ENCODE measurements at places on chromosomes 2 and 18.

GRCh38 chr2:162123806-162124758, 28.0 kb downstream of the GCG start:
- no peak for DNase-seq

GRCh38 chr2:199441759-199442158, 16.0 kb downstream of the SATB2 start:
- no peak for DNase-seq

DNA sequence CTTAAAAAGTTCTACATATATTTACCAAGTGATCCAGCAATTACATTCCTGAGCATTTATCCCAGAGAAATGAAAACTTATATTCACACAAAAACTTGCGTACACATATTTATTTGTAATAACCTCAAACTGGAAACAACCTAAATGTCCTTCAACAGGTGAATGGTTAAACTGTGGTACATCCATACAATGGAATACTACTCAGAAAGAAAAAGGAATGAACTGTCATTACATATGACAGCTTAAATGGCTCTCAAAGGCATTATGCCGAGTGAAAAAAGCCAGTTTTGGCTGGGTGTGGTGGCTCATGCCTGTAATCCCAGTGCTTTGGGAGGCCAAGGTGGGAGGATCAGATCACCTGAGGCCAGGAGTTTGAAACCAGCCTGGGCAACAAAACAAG, 79.1 kb upstream of the DYNC1I2 start:
- DNase-seq: no peak

DNA sequence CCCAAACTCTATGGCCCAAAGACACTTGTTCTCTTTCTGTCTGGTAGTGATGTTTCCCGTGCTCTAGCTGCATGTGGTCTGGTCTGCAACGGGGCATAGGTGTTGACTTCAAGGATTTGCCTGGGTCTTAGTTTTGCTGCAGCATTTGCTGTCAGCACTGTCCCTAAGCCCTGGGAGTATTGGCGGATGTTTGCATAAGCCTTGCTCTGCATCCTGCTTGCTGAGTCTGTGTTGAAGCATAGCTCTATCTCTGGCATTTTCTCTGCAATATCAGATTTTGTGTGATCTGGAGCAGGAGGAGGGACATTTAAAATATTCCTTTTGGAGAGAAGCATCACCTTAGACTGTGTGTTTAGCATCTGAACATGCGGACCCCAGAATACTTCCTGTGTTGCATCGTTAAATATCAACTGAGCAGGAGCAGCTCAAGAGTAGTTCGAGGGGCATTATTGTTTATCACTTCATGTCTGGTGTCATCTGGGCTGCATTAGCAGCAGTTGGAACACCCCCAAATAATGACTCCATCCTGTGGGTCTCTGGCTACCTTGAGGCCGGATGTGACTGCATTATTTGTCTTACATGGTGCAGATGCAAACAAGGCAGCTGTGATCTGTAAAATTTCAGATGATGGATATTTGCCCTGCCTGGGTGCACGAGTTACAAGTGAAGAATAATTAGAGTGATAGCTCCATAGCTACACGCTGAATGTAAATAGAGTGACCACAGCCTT, 231.7 kb downstream of the TRIB2 start:
- no peak for DNase-seq

DNA sequence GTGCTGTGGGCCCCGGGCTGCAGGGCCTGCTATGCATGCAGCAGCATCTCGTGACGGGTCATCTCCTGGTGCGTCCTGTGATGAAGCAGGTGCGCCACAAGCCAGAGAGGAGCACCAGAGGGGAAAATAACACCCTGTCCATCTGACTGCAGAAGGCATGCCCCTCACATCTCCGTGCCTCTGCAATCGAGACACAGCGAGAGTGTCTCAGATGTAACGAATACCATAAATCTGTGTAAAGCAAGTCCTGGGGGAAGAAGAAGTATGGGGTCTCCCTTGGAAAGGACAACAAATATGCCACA, 137.5 kb downstream of the PTGR3 start:
- DNase-seq: no peak

- no peak for DNase-seq
These were observed 1.3 kb downstream of the SDC1 start for GRCh38 chr2:20223407-20224163.

- DNase-seq: no peak
These were observed 52.7 kb upstream of the CRIM1 start for GRCh38 chr2:36302911-36303310.

DNA sequence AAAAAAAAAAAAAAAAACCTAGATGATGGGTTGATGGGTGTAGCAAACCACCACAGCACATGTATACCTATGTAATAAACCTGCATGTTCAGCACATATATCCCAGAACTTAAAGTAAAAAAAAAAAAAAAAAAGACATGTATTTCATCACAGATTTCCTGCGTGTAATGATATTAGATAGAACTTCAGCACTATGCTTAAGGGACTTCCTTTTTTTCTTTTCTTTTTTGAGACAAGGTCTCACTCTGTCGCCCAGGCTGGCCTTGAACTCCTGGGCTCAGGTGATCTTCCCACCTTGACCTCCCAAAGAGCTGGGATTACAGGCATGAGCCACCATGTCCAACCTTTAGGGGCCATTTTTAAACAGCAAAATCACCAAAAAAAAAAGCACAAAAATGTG, 42.0 kb downstream of the NEURL3 start:
- no peak for DNase-seq

- DNase-seq: no peak
These were observed 53.1 kb downstream of the OLA1 start for GRCh38 chr2:174195253-174195652.

- DNase-seq: no peak
These were observed 68.2 kb upstream of the MC2R start for GRCh38 chr18:13983506-13983905.

DNA sequence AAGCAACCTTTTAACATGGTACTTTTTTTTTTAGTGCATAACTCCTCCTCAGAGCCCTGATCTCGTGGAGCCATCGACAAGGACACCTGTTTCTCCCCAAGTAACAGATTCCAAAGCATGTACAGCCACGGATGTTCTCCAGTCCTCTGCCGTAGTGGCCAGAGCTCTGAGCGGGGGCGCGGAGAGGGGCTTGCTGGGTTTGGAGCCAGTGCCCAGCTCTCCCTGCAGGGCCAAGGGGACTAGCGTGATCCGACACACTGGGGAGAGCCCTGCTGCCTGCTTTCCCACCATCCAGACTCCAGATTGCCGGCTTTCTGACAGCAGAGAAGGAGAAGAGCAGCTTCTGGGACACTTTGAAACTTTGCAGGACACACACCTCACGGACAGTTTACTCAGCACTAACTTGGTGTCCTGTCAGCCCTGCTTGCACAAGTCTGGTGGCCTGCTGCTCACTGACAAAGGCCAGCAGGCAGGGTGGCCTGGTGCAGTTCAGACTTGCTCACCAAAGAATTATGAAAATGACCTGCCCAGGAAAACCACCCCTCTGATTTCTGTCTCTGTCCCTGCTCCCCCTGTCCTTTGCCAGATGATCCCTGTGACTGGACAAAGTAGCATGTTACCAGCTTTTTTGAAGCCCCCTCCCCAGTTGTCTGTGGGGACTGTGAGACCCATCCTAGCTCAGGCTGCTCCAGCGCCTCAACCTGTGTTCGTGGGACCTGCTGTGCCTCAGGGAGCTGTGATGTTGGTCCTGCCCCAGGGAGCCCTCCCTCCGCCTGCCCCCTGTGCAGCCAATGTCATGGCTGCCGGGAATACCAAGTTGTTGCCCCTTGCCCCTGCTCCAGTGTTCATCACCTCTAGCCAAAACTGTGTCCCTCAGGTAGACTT, 4.5 kb downstream of the KLF11 start:
- no peak for DNase-seq

DNA sequence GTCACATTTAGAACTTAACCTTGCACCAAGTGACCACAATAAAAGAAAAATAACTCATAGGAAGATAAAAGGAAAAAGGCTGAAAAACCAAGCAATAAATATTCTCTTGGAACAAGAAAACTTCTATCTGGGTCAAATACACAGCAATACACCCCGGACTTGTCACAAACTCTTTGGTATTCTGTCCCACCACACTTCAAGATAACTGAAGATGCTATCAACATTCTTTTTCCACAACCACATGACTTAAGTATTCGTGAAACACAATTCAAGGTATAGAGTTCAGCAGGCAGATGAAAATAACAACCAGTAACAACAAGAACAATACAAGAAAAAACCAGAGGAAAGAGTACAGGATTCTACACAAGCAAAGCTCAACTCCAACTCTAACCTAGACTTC, 18.0 kb downstream of the MBD2 start:
- DNase-seq: no peak

DNA sequence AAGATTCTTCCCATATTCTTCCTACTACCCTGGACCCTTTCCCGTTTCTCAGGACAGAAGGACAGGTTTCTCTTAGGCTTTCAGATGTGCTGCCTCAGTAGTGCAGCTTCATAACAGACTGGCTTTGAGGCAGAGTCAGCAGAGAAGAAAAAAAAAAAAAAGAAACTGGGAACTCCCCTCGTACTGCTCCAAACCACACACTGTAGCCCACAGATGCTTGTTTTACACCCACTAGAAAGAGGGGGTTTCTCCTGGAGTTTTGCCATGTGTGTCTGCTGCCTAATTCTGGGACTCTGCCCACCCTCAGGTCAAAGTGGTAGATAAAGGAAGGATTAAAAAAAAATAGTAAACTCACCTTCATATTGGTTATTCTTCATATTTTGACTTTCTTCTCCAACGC, 95.9 kb downstream of the NCOA1 start:
- no peak for DNase-seq

DNA sequence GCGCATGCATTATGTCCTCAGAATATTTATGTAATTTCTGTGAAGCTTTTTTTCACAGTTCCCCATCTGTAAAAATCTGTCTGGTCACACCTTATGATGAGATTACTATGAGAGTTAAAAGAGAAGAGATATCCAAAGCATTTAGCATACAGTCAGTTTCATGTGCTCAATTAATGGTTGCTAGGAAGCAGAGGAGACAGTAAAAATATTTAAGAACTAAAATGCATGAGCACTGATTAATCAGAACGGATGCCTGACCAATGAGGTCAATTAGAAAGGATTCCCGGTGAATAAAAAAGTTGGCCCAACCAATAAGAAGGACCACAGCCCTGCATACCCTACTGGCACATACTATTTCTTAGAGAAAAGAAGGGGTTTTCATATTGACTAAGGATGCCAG, 12.0 kb upstream of the CRIM1 start:
- DNase-seq: no peak

DNA sequence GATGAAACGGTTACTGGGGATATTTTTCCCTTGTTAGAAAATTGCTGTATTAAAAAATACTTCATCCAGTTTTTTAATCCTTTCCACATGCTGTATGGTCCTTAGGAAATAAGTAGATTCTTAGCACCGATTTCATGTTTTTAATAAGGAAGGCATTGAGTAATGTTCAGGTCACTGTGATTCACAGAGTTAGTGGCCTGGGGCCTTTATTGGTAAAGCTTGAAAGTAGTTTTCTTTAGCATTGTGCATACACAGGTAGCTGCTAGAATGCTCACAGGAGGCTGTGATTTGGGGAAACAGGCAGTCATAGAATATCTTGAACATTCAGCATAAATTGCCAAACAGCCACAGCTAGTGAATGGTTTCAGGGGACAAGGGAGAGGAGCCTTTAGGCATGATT, 79.8 kb downstream of the XRCC5 start:
- DNase-seq: no peak

GRCh38 chr2:160432633-160433032, 61.0 kb downstream of the RBMS1 start:
- DNase-seq: no peak

DNA sequence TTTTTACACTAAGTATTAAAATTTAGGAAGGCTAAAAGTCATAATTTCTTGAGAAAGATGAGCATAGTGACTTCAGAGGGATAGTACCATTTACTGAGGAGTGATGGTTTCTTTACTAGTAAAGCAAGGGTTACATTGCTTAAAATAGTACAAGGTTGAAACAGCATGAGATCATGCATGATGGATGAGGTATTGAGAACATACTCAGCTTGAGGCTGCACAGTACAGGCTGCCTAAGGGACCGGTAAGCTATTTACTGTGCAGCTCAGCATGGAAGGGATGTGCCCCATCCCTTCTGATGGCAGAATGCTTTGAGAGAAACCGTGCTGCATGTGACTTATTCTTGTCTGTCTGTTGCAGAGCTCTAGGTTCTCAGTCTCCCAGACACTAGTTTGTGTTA, 122.1 kb downstream of the EML6 start:
- no peak for DNase-seq

- DNase-seq: no peak
These were observed 93.1 kb downstream of the LRP1B start for GRCh38 chr2:142037744-142038143.

GRCh38 chr2:230472621-230473018, 56.6 kb downstream of the SP100 start:
- no peak for DNase-seq

DNA sequence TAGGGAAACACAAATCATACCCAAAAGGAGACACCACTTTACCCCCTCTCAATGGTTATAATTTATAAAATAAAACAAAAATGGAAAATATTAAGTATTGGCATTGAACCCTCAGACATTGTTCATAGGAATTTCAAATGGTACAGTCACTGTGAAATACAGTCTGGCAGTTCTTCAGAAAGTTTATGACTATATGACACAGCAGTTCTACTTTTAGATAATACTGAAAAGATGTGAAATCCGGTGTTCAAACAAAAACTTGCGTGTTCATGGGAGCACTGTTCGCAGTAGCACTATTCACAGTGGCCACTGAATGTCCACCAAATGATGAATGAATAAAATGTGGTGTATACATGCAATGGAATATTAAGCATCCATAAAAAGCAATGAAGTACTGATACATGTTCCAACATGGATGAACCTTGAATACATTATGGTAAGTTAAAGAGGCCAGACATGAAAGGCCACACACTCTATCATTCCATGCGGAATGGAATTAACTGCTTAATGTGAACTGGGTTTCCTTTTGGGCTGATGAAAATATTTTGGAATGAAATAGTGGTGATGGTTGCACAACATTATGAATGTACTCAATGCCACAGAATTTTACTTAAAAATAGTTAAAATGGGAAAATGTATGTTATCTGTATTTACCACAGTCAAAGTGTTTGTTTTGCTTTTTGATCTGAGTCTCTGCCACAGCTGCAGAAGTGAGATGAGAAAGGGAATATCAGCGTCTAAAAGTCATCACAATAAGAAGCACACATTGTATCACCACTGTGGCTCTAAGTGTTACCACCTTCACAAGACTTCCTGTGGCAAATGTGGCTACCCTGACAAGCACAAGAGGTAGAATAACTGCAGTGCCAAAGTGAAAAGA, 864.6 kb downstream of the SUCLG1 start:
- no peak for DNase-seq

- DNase-seq: no peak
These were observed 6.8 kb upstream of the CIB4 start for GRCh38 chr2:26647981-26648380.

GRCh38 chr18:47997338-47997780, 66.9 kb upstream of the SMAD2 start:
- DNase-seq: peak; percentile 21
